Stimulated activated CD4-positive, alpha-beta T cell treated with anti-CD3 and anti-CD28 coated beads, Interleukin-2, amount 100 ng/mL, for 24 hours (primary cell): ENCODE measurements at places on chromosomes 2 and 18.

- no peak for DNase-seq
Observed at GRCh38 chr2:184336688-184337087, 261.6 kb upstream of the ZNF804A start.

- DNase-seq, result no peak
Observed at GRCh38 chr18:8776013-8776943, 70.9 kb downstream of the MTCL1 start.

- no peak for DNase-seq
Observed at GRCh38 chr2:59540864-59541263, 1012.6 kb downstream of the BCL11A start.

DNA sequence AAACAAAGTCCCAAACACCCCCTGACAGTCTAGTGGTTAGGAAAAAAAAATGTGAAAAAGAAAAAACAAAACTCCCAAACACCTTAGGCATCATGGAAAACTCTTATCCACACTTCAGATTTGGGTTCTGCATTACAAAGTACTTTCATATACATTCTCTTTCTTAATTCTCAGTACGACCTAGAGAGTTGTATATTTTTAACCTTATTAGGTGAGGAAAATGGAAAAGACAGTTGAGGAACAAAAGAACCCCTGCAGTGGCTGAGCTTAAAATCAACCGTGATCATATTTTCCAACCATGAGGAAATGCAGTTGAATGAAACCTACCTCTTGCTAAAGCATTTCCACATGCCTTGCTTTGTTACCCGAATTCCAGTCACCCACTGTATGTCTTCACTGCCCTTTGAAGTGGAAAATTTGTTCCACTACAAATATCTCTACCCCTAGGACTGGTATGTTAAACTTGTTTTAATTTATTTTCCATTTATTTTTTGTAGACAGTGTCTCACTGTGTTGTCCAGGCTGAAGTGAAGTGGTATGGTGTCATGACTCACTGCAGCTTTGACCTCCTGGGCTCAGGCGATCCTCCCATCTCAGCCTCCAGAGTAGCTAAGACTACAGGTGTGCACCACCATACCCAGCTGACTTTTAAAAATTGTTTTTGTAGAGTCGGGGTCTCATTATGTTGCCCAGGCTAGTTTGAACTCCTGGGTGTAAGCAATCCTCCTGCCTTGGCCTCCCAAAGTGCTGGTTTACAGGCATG is 56.9 kb upstream of the LPIN2 start:
- DNase-seq, result no peak

GRCh38 chr2:207855591-207855990 is 85.9 kb upstream of the FZD5 start:
- no peak for DNase-seq
